ENCODE measurements at places on chromosomes 11 and 22.
A peak's percentile ranks its signal among the peaks of the same experiment; 100 is the strongest.

- no peak for DNase-seq
These were observed 105.1 kb downstream of the HIPK3 start for GRCh38 chr11:33362051-33362910.

GRCh38 chr11:36033936-36034335, 90.1 kb downstream of the LDLRAD3 start:
- no peak for DNase-seq

DNA sequence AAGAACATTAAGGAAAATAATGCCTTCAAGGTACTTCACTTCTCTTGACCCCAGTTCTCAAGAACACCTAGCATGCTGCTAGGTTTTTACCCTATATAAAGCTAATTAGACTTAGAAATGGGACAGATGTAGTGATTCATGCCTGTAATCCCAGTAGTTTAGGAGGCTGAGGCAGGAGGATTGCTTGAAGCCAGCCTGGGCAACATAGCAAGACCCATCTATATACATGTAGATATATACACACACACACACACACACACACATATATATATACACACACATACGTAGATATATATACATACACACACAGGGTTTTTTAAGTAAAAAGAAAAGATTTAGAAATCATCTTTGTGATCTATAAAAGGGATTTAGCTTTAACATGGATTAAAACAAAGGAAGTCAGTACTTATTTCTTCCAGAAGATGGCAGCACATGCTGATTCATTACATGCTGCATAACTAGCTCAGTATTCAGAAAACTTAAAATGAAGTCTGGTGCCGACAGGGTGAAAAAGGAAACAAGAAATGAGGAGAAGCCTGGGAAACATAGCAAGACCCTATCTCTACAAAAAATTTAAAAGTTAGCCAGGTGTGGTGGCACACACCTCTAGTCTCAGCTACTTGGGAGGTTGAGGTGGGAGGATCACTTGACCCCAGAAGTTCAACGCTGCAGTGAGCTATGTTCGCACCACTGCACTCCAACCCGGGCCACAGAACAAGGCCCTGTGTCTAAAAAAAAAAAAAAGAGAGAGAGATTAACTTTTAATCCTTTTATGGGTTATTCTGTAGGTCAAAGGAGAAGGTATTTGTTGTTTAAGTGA, 28.5 kb upstream of the RBX1 start:
- DNase-seq = no peak

- DNase-seq = no peak
These were observed 144.4 kb downstream of the NCAM1 start for GRCh38 chr11:113105592-113105991.

- no peak for DNase-seq
These were observed 1285.5 kb downstream of the TBC1D22A start for GRCh38 chr22:48047722-48048500.

- no peak for DNase-seq
These were observed 408.2 kb upstream of the CCDC90B start for GRCh38 chr11:83694191-83694910.

- DNase-seq = no peak
These were observed 659.9 kb upstream of the LUZP2 start for GRCh38 chr11:23836981-23837380.

- DNase-seq = no peak
These were observed 57.5 kb upstream of the LYVE1 start for GRCh38 chr11:10625982-10626311.

- DNase-seq = no peak
These were observed 40.4 kb upstream of the GRIK4 start for GRCh38 chr11:120471131-120471530.

- peak; percentile 84 for DNase-seq
These were observed 10.1 kb downstream of the MCM5 start for GRCh38 chr22:35409783-35410662.

GRCh38 chr11:94665116-94665659, 98.0 kb downstream of the PIWIL4 start:
- DNase-seq = no peak

DNA sequence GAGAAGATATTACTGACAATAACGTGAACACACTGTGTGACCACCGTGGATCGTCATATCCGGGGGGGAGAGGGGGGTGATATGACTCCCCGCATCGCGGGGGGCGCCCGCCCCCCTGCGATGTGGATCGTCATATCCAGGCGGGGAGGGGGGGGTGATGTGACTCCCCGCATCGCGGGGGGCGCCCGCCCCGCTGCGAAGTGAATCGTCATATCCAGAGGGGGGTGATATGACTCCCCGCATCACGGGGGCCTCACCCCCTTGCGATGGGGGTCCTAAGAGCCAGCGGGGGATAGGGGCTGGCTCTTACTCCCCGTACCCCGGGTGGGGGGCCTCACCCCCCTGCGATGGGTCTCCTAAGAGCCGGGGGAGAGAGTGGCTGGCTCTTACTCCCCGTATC, 19.9 kb downstream of the UNC93B1 start:
- no peak for DNase-seq

DNA sequence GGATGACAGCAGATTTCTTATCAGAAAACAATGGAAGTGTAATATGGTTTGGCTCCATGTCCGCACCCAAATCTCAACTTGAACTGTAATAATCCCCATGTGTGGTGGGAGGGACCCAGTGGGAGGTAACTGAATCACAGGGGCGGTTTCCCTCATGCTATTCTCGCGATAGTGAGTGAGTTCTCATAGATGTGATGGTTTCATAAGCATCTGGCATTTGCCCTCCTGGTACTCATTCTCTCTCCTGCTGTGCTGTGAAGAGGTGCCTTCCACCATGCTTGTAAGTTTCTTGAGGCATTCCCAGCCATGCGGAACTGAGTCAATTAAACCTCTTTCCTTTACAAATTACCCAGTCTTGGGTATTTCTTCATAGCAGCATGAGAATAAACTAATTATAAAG, 81.0 kb upstream of the SCUBE2 start:
- DNase-seq = no peak

GRCh38 chr11:61358566-61358965, 3.1 kb downstream of the CYB561A3 start:
- no peak for DNase-seq

DNA sequence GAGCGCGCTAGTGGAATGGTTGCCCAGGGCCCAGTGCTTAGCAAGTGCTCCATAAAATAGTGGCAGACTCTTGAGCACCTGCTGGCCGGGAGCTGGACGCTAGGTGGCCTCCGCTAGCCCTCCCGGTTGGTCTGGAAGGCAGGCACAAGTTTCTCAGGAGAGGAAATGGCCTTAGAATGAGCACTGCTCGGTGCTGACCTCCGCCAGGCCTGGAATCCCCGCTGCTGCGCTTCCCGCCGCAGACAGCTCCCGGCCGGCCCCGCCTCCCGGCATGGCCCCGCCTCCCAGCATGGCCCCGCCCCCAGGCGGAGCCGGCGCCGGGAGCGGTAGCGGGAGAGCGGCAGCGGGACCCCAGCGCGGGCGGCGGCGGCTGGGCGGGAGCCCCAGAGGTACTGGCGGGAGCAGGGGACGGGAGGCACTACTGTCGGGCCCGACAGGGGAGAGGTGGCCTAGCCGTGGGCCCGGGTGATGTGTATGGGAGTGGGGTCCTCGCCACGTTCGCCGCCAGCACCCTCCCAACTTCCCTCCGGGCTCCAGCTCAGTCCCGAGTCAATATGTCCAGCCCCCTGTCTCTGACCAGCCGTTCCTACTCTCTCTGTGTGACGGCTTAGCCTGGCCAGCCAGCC, at the start of gene SIPA1:
Gene SIPA1 (plus strand): TSS at position 308 of the 626 bp plus-strand sequence. CDS start 2,821 bp downstream, outside the sequence.
- DNase-seq = peak; percentile 72

GRCh38 chr11:3817181-3817800, 8.9 kb downstream of the PGAP2 start:
- no peak for DNase-seq

DNA sequence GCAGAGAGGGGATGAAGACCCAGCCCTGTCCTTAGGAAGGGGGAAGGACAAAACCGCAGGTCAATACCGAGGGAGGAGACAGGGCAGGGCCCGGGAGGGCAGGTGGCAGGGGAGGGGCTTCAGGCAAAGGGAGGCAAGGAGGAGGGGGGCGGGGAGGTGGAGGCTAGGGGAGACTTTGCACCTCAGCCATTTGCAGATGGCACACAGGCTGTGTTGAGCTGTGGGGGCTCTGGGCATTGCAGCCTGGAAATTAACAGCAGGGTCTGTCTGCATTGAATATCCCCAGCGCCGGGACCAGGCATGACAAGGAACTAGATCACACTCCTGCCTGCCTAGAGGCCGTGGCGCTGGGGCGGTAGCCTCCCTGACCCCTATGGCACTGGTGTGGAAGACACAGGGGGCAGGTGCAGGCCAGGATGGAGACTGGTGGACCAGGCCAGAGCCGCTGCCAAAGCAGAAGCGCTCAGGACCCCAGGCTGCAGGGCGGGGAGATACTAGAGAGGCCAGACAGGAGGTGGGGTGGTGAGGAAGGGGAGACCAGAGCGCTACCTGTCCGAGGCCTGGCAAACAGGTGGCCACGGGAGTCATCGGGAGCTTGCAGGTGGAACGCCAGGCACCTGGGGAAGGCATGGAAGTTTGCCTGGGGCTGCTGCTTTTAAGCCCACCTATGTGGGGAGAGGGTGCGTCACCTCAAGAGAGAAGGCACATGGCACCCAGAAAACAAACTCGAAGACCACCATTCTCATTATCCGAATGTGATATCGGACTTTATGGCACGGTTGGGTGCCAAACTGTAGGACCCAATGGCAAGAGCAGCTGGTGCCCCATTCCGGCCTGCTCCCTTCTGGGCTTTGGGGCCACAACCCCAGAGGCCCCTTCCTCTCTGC, 11.5 kb downstream of the CBX6 start:
- DNase-seq = no peak

- DNase-seq = no peak
These were observed 30.4 kb downstream of the PAMR1 start for GRCh38 chr11:35494957-35495490.

DNA sequence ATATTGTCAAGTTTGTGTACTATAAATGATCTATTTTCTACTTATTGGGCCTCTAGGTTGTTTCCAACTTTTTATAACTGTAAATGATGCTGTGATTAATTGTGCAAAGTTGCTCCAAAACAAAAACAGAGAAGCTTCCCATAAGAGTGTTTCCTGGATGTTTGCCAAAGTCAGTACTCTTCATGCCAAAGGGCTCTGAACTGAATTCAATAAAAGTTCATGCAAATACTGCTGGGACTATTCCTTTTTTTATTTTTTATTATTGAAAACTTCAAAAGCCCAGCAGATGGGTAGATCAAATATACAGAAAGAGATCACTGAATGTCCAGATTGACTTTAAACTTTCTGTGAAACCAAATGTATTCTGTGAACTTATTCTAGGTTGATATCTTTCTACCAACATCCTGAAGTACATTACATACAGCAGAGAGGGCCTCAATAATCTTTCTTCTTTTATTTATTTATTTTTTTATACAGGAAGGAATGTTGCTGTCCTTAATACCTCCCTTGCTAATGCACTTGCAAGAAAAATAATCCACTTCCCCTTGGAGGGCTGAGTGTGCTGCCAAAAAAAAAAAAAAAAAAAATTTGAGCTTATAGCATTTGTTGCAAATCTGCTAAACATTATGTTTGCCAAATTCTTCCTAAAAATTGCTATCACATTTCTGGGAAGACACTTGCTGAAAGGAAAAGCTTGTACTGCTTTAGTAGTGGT, 53.0 kb downstream of the CTSC start:
- DNase-seq = no peak

DNA sequence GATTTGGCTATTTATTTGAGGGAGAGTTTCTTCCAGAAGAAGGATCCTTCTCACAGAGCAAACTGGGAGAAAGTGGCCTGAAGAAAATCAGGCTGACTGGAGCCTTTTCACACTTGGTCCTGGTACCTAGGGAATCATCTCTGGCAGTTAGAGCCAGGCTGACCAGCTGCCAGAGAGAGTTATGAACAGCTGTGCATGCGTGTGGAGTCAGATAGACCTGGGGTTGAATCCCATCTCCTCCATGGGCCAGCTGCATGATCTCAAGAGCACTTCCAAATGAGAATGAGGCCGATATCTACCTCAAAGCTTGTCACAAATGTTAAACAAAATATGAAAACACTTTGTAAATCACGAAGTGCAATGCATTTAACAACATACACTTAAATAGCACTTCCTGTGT, 390.0 kb downstream of the TENM4 start:
- no peak for DNase-seq

GRCh38 chr11:88489030-88489429, 151.5 kb upstream of the CTSC start:
- DNase-seq = no peak

- no peak for DNase-seq
These were observed 11.6 kb downstream of the IL2RB start for GRCh38 chr22:37137903-37138665.

DNA sequence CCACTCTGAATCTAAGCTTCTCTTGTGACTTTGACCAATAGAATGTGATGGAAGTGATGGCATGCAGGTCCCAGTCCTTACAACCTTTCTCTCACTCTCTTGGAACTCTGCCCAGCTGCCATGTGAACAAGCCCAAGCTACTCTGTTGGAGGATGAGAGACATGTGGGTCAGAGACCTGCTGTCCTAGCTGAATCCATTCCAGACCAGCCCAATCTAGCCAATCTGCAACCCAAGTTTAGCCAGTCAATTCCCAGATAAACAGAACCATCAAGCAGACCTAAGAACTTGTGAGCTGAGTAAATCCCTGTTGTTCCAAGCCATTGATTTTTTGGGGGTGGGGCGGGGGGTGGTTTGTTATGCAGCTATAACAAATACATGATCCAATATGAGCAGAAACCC, 69.2 kb upstream of the GRK3 start:
- no peak for DNase-seq

- no peak for DNase-seq
These were observed 1.0 kb upstream of the POLD4 start for GRCh38 chr11:67354075-67355022.

DNA sequence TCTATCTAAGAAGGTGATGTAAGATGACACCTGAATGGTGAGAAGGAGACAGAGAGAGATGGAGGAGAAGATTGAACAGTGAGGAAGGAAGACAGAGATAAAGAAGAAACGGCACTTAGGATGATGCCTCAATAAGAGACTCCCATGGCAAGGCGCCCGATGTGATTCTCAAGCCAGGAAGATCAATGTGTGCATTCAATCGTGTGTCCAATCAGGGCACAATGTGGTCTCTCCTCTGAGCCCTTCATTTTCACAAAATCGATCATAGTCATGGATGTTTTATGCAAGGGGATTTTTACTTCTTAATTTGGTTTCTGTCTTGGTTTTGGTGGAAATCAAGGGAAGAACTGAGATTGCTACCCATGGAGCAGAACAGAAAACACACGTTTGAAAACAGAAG, 19.9 kb upstream of the TMPRSS13 start:
- DNase-seq = no peak

- DNase-seq = no peak
These were observed 25.5 kb upstream of the CECR2 start for GRCh38 chr22:17343766-17344165.

DNA sequence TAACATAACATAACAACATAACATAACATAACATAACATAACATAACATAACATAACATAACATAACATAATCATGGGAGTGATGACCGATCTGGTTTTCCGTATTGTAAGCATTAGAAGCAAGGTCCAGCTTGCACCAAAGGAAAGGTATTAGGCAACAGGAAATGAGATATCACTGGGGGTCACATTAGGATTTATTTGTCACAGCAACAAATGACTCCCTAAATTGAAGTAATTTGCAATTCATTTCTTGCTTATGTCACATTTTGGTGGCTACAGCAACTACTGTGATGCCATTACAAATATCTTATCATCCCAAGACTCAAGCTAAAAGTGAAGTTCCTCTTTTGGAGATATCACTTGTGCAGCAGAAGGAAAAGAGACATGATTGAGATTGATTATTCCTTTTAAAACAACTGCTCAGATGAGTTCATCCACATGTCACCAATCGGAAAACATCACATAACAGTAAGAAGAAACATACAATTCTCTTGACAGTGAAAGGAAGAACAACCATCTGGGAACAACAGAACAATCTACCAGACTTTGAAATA, 1331.1 kb upstream of the RAG2 start:
- DNase-seq = no peak

Measured in CD4-positive, alpha-beta T cell treated with Interferon gamma for 1 hour (primary cell).